Ovary (tissue), 10 donors: ENCODE measurements at places on chromosomes 5 and 9. TPM values are rescaled to one million over a fixed set of nuclear protein-coding genes. Genes with fewer than 3 reads are reported as not detected.

DNA sequence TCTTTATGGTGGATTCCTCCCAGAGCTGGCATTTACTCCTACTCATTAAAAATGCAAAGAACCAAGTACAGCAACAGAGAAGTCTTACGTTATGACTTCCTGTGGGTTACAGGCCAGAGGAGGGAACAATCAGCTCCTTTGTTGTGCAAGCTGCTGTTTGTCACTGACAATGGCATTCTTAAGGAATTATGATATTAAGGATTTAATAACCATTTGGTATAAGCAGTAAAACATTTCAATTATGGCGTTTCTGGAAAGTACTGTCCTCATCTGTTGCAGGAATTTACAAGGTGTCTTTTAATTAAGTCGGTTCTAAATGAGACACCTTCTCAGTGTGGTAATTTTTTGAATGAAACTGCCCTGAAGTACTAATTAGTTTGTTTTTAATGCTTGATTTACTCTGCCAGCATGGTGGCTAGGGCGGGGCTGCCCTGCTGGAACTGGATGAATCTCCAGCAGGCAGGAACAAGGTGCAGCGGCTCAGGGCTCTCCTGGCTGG, 49.1 kb upstream of the VDAC1 start:
- H3K27ac ChIP-seq: no peak overlapping the region
- no peak overlapping the region for H3K4me3 ChIP-seq
- no peaks in the 10 kb centered on the region for H3K27me3 ChIP-seq

The CCDC107 gene
- total RNA-seq: 19.1 TPM

DNA sequence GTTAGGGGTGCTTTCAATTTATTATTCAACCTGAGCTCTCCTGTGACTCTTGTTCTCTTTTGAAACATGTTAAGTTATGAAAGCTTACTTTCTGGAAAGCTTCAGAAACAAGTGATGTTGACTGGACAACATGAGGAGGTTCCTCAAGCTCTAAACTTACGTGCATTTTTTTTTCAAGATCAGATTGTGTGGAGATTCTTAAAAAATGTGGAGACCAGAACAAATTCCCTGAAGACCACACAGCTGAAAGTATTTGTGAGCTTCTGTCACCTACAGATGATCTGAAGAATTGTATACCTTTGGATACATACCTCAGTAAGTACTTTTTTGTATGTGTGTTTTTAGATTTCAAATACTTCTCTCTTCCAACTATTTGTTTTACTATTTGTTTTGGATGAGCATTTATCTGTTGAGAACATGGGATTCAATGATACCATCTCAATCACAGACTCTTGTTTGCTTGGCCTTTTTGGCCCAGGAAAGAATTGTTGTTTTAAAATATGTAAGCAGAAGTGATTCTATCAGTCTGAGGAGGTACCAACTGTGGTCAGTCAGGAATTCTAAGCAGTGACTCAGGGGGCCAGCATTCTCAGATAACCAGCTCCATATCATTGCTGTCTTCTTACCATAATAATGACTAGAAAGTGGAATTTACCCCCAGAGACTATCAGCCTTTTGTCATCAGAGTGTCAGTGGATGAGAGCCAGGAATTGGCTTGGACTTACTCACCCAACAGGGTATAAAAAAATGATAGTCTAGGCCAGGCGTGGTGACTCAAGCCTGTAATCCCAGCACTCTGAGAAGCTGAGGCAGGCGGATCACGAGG, 34.4 kb upstream of the GLIPR2 start:
- H3K4me1 ChIP-seq: peaks cover 4% of the 10 kb centered on the region
- DNase-seq: no peak
- no peak overlapping the region for H3K4me3 ChIP-seq
- no peak overlapping the region for H3K27ac ChIP-seq

DNA sequence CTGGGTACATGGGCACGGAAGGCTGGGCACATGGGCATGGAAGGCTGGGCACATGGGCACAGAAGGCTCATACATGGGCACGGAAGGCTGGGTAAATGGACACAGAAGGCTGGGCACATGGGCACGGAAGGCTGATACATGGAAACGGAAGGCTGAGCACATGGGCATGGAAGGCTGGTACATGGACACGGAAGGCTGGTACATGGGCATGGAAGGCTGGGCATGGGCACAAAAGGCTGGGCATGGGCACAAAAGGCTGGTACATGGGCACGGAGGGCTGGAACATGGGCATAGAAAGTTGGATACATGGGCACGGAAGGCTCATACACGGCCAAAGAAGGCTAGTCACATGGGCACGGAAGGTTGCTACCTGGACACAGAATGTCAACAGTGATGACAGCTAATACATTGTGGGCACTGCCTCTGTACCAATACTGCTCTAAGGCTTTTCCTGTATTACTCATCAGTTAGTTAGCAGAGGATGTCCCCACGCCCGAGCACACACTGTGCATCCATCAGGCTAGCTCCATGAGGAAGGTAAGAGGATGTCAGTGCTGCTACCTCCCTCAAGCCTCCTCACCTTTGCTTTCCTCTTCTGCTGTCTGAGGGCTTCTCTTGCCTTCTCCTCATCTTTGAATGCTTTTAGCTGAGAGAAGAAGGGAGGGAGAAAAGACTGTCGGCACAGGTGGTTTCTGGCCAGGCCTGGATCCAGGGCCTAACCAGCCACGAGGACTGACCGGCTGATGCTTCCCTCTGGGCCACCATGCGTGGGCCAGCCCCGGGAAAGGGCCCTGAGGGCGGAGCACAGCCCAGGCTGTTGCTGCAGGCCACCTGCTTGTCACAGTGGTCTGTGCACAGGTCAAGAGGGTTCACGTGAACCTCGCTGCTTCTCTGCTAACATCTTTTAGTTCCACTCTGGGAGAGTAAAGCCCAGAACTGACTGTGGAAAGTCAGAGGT, 14.3 kb downstream of the GPX3 start:
- H3K36me3 ChIP-seq: no peaks in the 10 kb centered on the region
- peaks cover 24% of the 10 kb centered on the region for H3K4me1 ChIP-seq
- H3K27me3 ChIP-seq: no peaks in the 10 kb centered on the region
- no peak for DNase-seq
- H3K4me3 ChIP-seq: no peak overlapping the region

DNA sequence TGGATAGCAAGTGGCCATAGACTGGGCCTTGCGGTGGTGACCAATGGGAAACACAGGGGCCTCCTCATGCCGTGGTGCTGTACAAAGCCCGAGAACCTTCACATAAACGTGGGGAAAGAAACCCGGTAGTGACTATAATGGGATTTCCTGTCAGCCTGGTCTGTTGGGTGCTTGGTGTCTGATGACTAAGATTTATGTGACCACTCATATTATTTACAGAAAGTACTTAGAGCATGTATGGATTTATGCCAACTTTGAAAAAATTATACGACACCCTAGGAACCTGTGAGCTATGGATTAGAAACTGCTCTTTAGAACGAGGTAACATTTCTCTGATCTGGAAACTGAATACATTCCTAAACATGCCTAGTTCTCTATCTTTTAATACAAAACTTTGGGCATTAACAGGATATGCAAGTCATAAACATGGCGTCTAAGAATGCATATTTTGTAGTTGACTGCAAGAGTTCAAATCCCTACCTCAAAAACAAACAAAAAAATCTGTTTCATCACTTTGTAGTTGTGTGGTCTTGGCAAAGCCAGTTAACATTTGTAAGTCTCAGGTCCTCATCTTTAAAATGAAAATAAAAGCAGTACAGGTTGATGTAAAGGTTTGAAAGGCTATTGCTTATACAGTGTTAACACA, 85.4 kb downstream of the TMEM167A start:
- DNase-seq: no peak
- no peak overlapping the region for H3K4me3 ChIP-seq
